ENCODE measurements at places on chromosomes 1 and 21.

DNA sequence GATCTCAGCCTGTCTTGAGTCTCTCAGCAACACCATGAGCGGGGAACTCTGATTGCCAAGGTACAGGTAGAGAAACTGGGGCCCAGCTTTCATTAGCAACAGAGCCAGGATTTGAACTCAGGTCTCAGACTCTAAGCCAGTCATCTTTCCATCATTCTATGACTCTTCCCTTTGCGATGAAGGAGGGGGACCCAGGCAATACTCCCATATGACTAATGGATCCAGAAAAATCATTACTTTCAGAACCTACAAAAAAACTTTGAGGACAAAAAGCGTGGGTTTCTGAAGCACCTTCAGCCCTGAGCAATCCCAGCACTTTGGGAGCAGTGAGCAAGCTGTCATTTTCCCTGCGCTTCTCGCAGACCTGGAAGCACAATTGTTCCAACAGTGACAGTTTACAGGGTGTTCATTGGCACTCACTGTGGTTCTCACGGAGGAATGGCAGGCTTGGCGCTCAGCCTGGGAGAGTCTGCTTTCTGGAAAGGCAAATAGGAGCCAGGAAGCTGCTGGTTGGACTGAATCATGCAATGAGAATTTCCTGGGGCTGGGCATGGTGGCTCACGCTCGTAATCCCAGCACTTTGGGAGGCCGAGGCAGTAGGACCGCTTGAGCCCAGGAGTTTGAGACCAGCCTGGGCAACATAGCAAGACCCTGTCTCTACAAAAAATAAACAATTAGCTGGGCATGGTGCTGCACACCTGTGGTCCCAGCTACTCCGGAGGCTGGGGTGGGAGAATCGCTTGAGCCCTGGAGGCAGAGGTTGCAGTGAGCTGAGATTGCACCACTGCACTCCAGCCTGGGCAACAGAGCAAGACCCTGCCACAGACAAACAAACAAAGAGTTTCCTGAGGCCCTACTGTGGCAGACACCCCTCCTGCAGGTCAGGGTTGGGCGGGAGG lies 40.1 kb downstream of the SLC2A7 start:
- peak; percentile 97 for DNase-seq

GRCh38 chr1:234999513-234999940 lies 129.1 kb downstream of the TOMM20 start:
- DNase-seq, result no peak

GRCh38 chr1:38512789-38513188 lies 346.8 kb downstream of the RRAGC start:
- no peak for DNase-seq

- no peak for DNase-seq
Measured at GRCh38 chr1:67941746-67942145, 108.5 kb upstream of the GNG12 start.

GRCh38 chr1:216535059-216535458 lies 111.8 kb upstream of the USH2A start:
- peak; percentile 4 for DNase-seq

DNA sequence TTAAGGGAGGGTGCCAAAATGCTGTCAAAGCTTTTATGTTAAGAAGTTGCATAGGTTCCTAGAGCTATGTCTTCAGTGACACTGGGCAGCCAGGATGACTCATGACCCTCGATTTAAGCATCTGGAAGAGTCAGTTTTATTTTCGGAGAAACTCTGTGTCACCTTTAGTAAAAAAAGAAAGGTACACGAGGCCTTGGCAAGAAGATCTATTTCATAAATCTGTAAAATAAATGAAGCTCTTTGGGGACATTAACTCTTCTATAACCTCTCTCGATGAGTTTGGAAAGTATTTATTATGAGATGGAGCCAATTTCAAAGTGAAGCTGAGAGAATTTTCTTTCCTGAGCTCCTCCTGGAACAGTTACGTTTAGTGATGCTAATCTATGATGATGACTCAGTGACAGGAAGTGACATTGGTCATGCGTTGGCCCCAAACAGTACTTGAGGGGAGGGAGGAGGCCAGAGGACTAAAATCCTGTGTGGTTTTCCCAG lies 156.5 kb downstream of the HLX start:
- peak; percentile 61 for DNase-seq

Measured in fibroblast of skin of scalp (primary cell).